ENCODE measurements at places on chromosomes 1 and 21. TPM values are rescaled to one million over a fixed set of nuclear protein-coding genes. Genes with fewer than 3 reads are reported as not detected.

The NHLH1 gene
- 0.26 TPM for total RNA-seq

The CYP4B1 gene
- total RNA-seq: 3.1 TPM

The KMO gene
- total RNA-seq: not detected

The LCE1E gene
- total RNA-seq: not detected

The SASS6 gene
- 5.1 TPM for total RNA-seq

The PLCH2 gene
- 1.5 TPM for total RNA-seq

The IGSF9 gene
- 22.9 TPM for total RNA-seq

The SPRR2F gene
- total RNA-seq: not detected

The LDLRAD1 gene
- 1.6 TPM for total RNA-seq

The RIPPLY3 gene
- 0.17 TPM for total RNA-seq

The RO60 gene
- 40.4 TPM for total RNA-seq

The GPR153 gene
- total RNA-seq: 8.0 TPM

The PRUNE1 gene
- 26.6 TPM for total RNA-seq

The FAM72B gene
- 17.7 TPM for total RNA-seq

The IL19 gene
- total RNA-seq: not detected

The RAB42 gene
- 7.6 TPM for total RNA-seq

The KDF1 gene
- total RNA-seq: 20.5 TPM

The RRP15 gene
- 26.1 TPM for total RNA-seq

The CELA2B gene
- not detected for total RNA-seq

The GJA9 gene
- total RNA-seq: 0.48 TPM

The TSPEAR gene
- not detected for total RNA-seq

The AQP10 gene
- total RNA-seq: not detected

The C1orf185 gene
- not detected for total RNA-seq

The L1TD1 gene
- not detected for total RNA-seq

The TBX15 gene
- total RNA-seq: not detected

The CHODL gene
- total RNA-seq: 0.53 TPM

The KLF17 gene
- total RNA-seq: not detected

The CLDN14 gene
- not detected for total RNA-seq

The ADGRB2 gene
- total RNA-seq: 28.5 TPM

The PRRX1 gene
- total RNA-seq: not detected

The YBEY gene
- 13.8 TPM for total RNA-seq

The PCBP3 gene
- total RNA-seq: not detected

The ST6GALNAC3 gene
- total RNA-seq: 0.04 TPM

The TNFAIP8L2 gene
- not detected for total RNA-seq

The RAB3B gene
- 2.4 TPM for total RNA-seq

The ANKRD35 gene
- 1.2 TPM for total RNA-seq

The CLEC20A gene
- total RNA-seq: not detected

The TMEM51 gene
- 11.7 TPM for total RNA-seq

The CLIC6 gene
- not detected for total RNA-seq

The PRKAA2 gene
- total RNA-seq: 5.0 TPM

The LEMD1 gene
- 16.7 TPM for total RNA-seq

The IFNLR1 gene
- 8.1 TPM for total RNA-seq

The IGSF21 gene
- total RNA-seq: not detected

The ETNK2 gene
- 16.3 TPM for total RNA-seq

The OR2L8 gene
- not detected for total RNA-seq

The MTHFR gene
- 22.2 TPM for total RNA-seq

The TCHH gene
- total RNA-seq: not detected

The PIGV gene
- 31.9 TPM for total RNA-seq

The TMEM125 gene
- 55.6 TPM for total RNA-seq

The C4BPA gene
- not detected for total RNA-seq
